Fibroblast of mammary gland (primary cell): ENCODE measurements at places on chromosomes 13 and 19.

DNA sequence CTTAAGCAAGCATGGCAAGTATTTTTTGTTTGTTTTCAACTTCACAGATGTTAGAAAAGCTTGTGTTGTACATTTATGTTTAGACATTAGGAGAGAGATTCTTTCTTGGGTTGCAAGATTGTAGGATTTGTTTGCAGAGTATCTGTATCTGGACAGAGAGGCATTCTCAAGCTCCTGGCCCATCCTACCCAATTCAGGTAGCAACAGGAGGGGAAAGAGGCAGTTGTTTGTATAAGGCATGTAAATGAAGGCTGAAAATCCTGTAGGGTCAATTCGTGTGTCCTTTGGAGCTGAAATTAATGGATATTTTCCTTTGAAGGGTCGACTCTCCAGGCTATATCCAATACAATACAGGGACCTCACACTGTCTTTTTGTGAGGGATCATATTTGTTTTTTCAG is 147.3 kb downstream of the KCNRG start:
- no peak for DNase-seq

GRCh38 chr19:33416307-33417215 is 43.1 kb downstream of the CEBPG start:
- DNase-seq = peak; percentile 65

DNA sequence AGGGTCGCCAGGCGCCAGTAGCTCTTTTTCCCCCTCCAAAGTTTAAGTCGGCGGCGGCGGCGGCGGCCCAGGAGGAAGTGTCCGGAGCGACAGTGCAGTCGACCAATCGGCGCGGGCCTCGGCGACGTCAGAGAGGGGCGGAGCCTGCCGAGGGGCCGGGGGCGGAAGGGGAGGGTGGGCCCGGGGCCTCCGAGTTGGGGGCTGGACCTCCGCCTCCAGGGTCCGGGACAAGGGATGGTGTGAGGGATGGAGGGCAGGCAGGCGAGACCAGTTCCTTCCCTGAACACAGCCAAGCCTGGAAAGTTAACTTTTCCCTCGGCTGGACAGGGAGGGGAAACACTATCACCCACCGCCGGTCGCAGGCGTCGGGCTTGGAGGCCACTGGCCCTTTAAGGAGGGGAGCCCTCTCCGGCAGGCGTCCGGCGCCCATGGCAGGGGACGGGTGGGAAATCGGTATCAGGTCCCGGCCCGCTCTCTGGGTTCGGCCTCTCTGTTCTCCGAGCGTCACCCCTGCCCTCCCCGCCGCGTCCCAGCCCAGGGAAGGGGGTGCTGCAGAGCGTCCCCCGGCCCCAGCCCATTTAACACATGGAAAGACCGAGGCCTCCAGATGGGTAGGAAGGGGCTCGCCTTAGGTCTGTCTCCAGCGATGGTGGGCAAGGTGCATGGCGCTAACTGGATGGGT is at the start of gene PRKD2:
Gene PRKD2 (minus strand): TSS at position 81 of the 682 bp plus-strand sequence. CDS start 744 bp downstream, outside the sequence.
- peak; percentile 66 for DNase-seq

- DNase-seq = no peak
Measured at GRCh38 chr13:81917810-81918209, 1576.9 kb upstream of the SPRY2 start.

- no peak for DNase-seq
Measured at GRCh38 chr13:109249780-109250528, 536.4 kb downstream of the IRS2 start.

DNA sequence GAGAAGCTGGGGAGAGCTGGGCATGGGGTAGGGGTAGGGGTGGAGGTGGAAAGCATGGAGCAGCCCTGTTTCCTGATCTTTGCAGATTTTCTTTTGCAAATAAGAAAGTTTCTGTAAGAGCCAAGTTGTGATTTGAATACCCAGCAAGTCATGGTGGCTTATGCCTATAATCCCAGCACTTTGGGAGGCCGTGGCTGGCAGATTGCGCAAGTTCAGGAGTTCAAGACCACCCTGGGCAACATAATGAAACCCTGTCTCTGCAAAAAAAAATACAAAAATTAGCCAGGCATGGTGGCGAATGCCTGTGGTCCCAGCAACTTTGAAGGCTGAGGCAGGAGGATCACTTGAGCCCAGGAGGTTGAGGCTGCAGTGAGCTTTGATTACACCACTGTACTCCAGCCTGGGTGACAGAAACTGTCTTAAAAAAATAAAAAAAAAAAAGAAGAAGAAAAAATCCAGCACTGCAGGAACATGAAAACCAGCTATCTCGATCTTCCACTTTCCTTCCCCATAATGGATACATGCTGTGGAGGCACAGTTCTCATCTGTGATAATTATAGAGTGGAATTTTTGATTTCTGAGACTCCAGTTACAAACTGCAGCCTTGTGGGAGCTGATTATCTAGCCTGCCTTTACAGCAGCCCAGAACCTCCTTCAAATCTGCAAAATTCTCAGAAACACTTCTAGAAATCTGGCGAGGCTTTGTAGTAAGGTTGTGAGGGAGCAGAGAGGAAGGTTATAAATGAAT is 12.1 kb upstream of the TEX26 start:
- DNase-seq = no peak

DNA sequence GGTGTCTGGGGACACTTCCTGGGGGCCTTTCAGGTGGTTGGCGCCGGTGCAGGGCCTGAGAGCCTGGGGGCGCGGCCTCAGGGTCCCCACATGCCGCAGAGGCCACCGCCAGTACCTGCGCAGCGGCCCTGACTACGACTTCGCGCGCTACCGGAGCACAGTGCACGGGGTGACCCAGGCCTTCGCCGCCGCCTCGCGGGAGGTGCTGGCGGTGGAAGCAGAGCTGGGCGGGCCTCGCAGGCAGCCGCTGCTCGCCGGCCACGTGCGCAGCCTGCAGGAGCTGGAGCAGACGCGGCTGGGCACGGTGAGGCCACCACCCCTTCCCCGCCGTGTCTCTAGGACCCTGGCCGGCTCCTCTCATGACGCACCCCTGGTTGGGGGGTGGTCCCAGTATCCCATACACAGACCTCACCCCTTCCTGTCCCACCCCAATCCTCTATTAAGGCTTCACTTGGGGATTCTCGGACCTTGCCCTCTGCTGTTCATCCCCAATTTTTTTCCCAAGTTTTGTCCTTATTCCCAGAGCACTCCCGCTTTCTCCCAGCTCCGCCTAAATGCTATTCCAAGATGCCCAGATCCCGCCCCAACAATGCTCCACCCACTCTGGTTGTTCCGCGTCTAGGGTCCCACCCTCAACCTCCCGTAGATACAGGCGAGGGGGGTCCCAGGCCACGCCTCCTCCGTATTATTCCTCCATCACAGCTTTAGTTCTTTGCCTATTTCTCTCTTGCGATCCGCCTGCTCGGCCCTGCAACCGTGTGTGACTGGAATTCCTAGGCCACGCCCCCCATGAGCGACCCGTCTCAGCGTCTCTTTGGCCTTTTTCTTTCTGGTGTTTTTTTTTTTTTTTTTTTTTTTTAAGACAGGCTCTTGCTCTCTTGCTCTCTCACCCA is 1.0 kb downstream of the REX1BD start:
- DNase-seq = peak; percentile 57

DNA sequence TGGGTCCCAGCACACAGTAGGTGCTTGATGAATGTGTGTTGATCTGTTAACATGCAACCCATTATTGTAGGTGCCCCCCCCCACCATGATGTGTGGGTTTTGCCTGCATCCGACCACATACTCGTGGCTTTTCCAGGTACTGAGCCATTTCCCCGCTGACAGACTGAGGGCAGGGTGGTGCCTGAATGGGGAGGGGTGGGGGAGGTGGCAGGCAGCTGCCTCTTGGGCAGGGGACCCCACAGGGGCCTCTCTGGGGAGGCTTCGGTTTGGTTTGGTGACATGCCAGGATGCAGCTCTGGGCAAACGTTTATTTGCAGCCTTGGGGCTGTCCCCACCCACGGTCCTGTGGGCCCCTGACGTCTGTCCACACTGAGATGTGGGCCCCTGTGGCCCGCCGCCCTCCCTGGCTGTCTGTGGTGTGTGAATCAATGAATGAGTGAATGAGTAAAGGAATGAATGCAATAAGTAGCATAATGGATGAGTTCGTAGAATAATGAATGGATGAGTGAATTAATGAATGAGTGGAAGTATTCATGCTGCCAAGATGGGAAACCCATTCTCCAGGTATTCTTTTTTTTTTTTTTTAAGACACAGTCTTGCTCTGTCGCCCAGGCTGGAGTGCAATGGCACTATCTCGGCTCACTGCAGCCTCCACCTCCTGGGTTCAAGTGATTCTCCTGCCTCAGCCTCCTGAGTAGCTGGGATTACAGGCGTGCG is 9.0 kb upstream of the JUND start:
- DNase-seq = no peak

GRCh38 chr19:2524840-2525723 is 49.2 kb downstream of the GADD45B start:
- DNase-seq = peak; percentile 87

GRCh38 chr13:111662451-111662850 is 342.0 kb downstream of the TEX29 start:
- no peak for DNase-seq

- DNase-seq = peak; percentile 25
Measured at GRCh38 chr13:21638319-21639282, 32.3 kb upstream of the FGF9 start.

- DNase-seq = no peak
Measured at GRCh38 chr13:99307247-99307646, at the start of gene GPR183. TSS of gene GPR183 (minus strand) at chr13:99307399. CDS start at chr13:99296145, 11,254 bp downstream.

GRCh38 chr13:107822006-107822405 is 393.3 kb downstream of the LIG4 start:
- no peak for DNase-seq

- DNase-seq = peak; percentile 75
Measured at GRCh38 chr19:32566246-32566830, 14.7 kb upstream of the PDCD5 start.

GRCh38 chr13:39306639-39307589 is 268.7 kb downstream of the NHLRC3 start:
- DNase-seq = no peak

DNA sequence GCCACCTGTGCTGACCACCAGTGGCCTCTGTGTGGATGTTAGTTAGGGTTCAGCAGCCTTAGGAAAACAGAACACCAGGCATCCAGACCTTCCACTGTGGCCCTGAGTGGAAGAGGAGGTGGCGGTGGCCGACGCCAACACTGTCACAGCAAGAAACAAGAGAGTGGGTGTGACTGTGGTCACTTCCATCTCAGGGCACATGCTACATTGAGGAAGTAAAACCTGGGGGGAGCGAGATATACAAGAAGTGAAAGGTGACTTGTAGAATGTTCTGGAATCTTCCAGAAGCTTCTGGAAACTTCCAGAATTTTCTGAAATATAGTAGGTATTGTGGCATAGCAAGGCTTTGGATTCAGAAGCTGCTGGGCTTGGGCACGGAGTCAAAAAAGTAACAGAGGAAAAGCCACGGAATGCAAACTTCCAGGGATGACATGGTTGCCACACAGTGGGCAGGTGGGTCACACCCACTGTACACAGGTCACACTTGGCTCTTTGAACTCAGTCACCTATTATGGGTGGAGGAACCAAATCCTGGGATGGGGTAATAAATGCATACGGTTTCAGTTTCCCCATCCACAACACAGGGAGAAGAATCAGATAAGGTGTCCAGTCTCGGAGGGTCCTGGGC is 24.3 kb downstream of the GNG7 start:
- DNase-seq = no peak

DNA sequence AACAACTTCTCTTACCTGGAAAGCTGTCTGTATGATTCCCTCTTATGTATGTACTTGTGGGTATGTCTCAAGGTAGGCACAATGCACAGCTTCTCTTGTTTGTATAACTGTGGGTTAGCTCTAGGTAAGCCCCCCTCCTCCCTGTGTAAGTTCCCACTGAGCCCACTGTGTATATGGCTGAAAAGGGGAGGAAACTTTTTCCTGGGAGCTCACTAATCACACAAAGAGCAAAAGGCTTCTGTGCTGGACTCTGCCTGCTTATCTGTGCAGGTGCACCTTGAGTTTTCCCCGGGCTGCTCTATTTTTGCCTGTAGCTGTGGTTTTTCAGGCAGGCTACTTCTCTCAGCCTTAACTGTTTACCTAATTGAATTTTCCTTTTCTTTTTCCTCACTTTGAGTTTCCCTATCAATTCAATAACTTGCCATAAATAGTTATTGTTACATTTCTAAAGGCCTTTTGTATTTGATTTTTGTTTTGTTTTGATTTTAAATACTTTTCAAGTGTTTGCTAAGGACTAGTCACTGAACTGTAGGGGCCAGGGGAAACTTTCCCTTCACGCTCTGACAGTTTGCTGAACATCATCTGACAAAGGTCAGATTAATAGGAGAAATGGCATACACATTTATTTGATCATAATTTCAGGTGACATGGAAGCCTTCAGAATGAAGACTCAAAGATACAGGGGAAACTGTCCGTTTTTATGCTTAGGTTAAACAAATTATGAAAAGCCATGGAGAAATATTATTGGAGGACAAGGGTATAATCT is 423.5 kb upstream of the ATXN8OS start:
- no peak for DNase-seq

DNA sequence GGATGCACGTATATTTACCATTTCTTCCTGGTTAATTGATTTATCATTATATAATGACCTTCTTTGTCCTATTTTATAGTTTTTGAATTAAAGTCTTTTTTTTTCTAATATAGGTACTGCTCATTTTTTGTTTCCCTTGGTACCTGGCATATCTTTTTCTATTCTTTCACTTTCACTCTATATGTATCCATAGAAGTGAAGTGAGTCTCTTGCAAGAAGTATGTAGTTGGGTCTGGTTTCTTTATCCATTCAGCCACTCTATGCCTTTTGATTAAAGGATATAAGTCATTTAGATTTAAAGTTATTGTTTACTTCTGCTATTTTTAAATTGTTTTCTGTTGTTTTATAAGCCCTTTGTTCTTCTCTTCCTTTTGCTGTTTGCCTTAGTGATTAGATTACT is 194.3 kb upstream of the SLITRK6 start:
- DNase-seq = no peak

- peak; percentile 31 for DNase-seq
Measured at GRCh38 chr19:17686023-17686521, 2.1 kb downstream of the UNC13A start.

DNA sequence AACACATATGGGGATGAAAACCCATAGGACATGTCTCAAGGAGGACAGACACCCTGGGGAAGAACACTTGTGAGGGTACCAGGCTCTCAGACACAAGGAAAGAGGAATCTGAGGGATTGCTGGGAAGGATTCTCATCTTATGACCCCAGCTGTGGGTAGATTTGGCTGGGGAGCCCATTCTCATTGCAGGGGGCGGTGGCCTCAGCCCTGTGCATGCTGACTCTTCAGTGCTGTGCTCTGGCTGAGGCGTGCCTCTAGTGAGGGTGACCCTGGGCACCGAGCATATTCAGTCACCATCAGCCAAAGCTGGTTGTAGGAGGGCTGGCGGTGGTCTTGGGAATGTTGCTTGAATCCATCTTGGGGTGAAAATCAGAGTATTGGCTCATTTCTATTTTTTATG is 140.7 kb downstream of the TM9SF2 start:
- DNase-seq = no peak

GRCh38 chr19:12994701-12995595 is at the start of gene NFIX:
TSS of gene NFIX (plus strand) at chr19:12995475. CDS start at chr19:12995838, 363 bp downstream.
- no peak for DNase-seq

GRCh38 chr13:57634839-57635165 is 3.3 kb downstream of the PCDH17 start:
- no peak for DNase-seq

DNA sequence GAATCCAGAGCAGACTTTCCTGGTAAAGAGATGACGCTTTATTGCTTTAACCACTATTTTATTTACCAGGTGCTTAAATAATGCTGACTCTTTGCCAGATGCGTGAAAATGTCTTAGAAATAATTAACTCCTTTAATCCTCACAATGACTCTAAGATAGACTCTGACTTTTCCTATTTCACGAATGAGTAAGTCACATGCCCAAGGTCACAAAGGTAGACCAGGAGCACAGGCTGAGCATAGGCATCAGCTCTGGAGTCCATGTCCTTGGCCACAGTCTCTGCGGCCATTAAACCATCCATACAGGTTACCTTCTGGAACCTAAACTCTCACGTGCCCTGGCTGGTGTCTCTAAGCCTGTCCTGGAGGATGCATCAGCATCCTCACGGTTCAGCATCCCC is 87.3 kb downstream of the ERCC5 start:
- no peak for DNase-seq
